ENCODE measurements at places on chromosomes 4 and X. TPM values are rescaled to one million over a fixed set of nuclear protein-coding genes. Genes with fewer than 3 reads are reported as not detected.

DNA sequence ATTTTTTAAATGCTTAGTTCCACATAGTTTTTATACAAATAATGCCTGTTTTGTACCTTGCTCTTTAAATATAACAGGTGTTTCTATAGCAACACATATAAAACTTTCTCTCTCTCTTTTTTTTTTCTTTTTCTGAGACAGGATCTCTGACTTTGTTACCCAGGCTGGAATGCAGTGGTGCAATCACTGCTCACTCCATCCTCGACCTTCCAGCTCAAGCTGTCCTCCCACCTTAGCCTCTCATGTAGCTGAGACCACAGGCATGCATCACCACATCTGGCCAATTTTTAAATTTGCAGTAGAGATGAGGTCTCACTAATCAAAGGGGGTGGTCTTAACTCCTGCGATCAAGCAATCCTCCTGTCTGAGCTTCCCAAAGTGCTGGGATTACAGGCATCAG is 18.3 kb upstream of the SULT1E1 start:
- DNase-seq = no peak

GRCh38 chr4:67122029-67122428 is 423.3 kb downstream of the CENPC start:
- DNase-seq = peak; percentile 1

- DNase-seq = no peak
Observed at GRCh38 chr4:8592366-8593263, at the start of gene CPZ. Gene CPZ, plus strand, starts transcription at chr4:8592765. Its CDS starts 69 bp downstream, at chr4:8592834.

The RENBP gene
- 35.9 TPM for total RNA-seq

All from lung microvascular endothelial cell (primary cell).